CD4-positive, alpha-beta T cell (primary cell): ENCODE measurements at places on chromosomes 11 and 22. TPM values are rescaled to one million over a fixed set of nuclear protein-coding genes. Genes with fewer than 3 reads are reported as not detected.

DNA sequence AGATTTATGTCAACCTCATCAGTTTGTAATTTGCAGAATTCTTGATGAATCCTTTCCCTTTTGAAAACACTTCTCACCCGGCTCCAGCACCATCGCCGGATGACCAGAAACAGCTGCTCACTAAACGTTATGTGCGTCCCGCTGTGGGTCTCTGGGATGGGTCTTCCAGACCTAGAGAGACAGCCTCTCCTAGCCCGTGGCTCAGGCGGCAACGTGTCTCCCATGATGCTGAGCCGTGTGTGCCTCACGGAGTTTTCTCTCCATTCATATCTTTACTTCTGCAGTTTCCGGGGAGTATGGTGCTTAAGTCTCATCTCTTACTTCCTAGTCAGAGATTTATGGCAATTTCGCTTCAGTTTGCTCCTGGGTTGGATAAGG lies 25.0 kb upstream of the ACR start:
- H3K27ac ChIP-seq: no peak overlapping the region
- no peak overlapping the region for H3K4me3 ChIP-seq
- H3K36me3 ChIP-seq: no peaks in the 10 kb centered on the region
- no peaks in the 10 kb centered on the region for H3K27me3 ChIP-seq
- DNase-seq: no peak

GRCh38 chr11:772429-773390 lies 4.6 kb downstream of the GATD1 start:
- peak; percentile 24 for DNase-seq
- peaks cover 32% of the 10 kb centered on the region for H3K36me3 ChIP-seq
- H3K4me1 ChIP-seq: peaks cover 27% of the 10 kb centered on the region
- H3K4me3 ChIP-seq: no peak overlapping the region
- no peaks in the 10 kb centered on the region for H3K27me3 ChIP-seq
- H3K27ac ChIP-seq: no peak overlapping the region

- H3K27me3 ChIP-seq: no peaks in the 10 kb centered on the region
- H3K36me3 ChIP-seq: no peaks in the 10 kb centered on the region
- H3K4me1 ChIP-seq: peaks cover 7% of the 10 kb centered on the region
- DNase-seq: no peak
- H3K27ac ChIP-seq: no peak overlapping the region
Measured at GRCh38 chr11:60771146-60771545, 14.0 kb upstream of the MS4A10 start.

DNA sequence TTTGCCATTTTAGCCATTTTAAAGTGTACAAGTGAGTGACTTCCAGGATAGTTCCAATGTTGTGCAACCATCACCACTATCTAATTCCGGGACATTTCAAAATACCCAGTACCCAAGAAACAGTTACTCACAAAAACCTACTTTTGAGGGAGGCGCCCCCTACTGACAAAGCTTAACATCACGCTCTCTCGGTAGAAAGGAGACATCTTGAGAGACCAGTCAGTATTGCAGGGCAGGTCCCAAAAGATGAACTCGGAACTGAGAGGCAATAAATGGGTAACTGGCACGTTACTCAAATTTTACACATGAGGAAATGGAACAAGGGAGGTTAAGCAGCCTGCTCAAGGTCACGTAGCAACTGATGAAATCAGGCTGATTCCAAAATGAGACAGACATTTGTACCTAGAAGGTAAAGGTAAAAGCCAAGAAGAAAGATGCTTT lies 50.0 kb upstream of the POU2AF1 start:
- H3K36me3 ChIP-seq: no peaks in the 10 kb centered on the region
- no peak overlapping the region for H3K27ac ChIP-seq
- no peak overlapping the region for H3K4me3 ChIP-seq
- H3K27me3 ChIP-seq: no peaks in the 10 kb centered on the region

- no peaks in the 10 kb centered on the region for H3K36me3 ChIP-seq
- peaks cover 36% of the 10 kb centered on the region for H3K27me3 ChIP-seq
- no peak overlapping the region for H3K27ac ChIP-seq
- H3K4me1 ChIP-seq: peaks cover 6% of the 10 kb centered on the region
Measured at GRCh38 chr11:35524780-35525179, 636 bp downstream of the PAMR1 start.

DNA sequence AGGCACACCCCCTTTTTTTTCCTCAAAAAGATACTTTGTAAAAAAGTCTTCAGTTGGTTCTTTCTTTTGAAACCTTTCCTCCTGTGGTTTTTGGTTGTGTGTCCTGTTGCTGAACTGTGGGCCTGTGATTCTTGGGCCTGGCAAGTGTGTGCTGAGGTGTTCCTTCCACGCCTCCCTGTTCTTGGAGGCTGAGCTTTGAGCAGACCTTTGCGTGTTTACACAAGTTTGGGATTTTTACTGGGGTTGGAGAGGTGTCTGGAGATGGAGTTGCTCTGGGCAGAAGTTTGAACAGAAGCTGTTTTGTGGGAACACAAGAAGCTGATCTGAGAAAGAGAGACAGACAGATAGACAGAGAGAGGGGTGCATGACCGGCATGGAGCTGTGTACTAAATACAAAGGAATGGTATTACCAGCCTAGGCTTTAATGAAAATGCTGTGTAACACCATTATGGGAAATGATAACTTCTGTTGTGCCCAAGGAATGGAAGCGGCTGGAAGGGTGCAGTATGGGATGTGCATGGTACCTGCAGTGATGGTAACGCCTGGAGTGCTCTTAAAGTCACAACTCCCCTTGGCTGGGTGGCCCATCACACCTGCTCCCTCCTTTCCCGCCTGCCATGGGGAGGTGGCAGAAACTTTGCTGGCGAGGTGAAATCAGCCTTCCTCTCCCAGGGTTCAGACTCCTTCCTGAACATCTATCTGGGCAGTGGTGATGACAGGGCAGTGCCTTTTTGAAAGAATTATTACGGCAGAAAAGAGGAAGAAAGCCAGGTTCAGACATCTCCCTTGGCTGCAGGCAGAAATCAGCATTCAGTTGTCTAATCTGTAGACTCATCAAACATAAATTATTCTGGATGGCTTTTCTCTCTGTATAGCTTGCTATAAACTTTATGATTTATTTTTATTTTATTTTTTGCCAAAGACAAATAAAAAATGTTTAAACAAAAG lies 70.4 kb downstream of the LDLRAD3 start:
- H3K36me3 ChIP-seq: no peaks in the 10 kb centered on the region
- no peaks in the 10 kb centered on the region for H3K27me3 ChIP-seq
- no peaks in the 10 kb centered on the region for H3K4me1 ChIP-seq
- H3K27ac ChIP-seq: no peak overlapping the region

DNA sequence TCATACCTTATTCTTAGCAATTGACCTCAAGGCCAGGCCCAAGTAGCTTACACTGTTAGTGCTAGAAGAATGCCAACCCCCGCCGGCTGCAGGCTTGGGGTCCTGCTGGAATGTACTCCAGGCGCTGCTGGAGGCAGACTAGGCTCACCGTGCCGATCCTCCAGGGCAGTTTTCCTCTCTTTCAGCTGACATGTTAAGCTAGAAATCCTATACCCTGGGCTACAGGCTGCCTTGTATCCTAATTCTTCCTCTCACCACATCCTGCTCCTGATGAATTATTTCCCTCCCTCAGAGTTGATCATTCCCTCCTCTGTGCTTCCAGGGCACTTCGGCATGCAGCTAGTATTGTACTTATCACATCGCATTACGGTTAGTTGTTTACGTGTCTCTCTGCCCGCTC lies 3.4 kb downstream of the SPTBN2 start:
- H3K36me3 ChIP-seq: no peaks in the 10 kb centered on the region
- H3K27me3 ChIP-seq: peaks cover 55% of the 10 kb centered on the region
- no peak overlapping the region for H3K4me3 ChIP-seq
- H3K4me1 ChIP-seq: peaks cover 16% of the 10 kb centered on the region

- peaks cover 21% of the 10 kb centered on the region for H3K4me1 ChIP-seq
- DNase-seq: no peak
- no peak overlapping the region for H3K27ac ChIP-seq
- no peaks in the 10 kb centered on the region for H3K36me3 ChIP-seq
- peaks cover 43% of the 10 kb centered on the region for H3K27me3 ChIP-seq
Measured at GRCh38 chr22:44331881-44332714, 19.3 kb upstream of the SHISAL1 start.

GRCh38 chr11:96062134-96062533 lies 138.2 kb upstream of the MTMR2 start:
- peaks cover 2% of the 10 kb centered on the region for H3K36me3 ChIP-seq
- no peak overlapping the region for H3K4me3 ChIP-seq
- peak; percentile 46 for DNase-seq
- no peaks in the 10 kb centered on the region for H3K27me3 ChIP-seq
- no peak overlapping the region for H3K27ac ChIP-seq

DNA sequence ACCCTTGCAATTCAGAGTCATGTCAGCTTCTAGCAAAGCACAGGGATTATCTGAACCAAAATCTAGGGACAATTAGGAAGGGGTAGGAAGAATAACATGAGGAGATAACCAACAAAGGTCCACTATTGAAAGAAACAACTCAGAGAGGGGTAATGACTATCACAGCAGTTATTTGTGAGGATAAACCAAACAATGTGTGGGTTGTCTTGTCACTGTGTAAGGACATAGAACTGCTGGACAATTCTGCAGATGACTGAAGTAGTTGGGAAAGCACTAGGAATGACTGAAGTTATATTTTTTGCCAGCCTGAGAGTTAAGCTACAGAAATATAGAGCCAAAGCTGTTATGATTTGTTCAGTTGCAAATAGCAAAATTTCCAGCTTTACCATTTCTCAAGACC lies 858.4 kb upstream of the CCDC90B start:
- no peak overlapping the region for H3K4me3 ChIP-seq
- no peak overlapping the region for H3K27ac ChIP-seq
- no peaks in the 10 kb centered on the region for H3K4me1 ChIP-seq
- no peaks in the 10 kb centered on the region for H3K36me3 ChIP-seq
- no peaks in the 10 kb centered on the region for H3K27me3 ChIP-seq
- no peak for DNase-seq

GRCh38 chr11:90343673-90344072 lies 120.8 kb upstream of the CHORDC1 start:
- no peaks in the 10 kb centered on the region for H3K27me3 ChIP-seq
- H3K27ac ChIP-seq: no peak overlapping the region
- H3K36me3 ChIP-seq: no peaks in the 10 kb centered on the region
- no peak for DNase-seq
- H3K4me1 ChIP-seq: no peaks in the 10 kb centered on the region
- H3K4me3 ChIP-seq: no peak overlapping the region

GRCh38 chr11:68177877-68178276 lies 35.2 kb downstream of the KMT5B start:
- peaks cover 61% of the 10 kb centered on the region for H3K36me3 ChIP-seq
- no peaks in the 10 kb centered on the region for H3K27me3 ChIP-seq
- no peak for DNase-seq
- H3K4me1 ChIP-seq: no peaks in the 10 kb centered on the region
- H3K4me3 ChIP-seq: no peak overlapping the region

- H3K36me3 ChIP-seq: no peaks in the 10 kb centered on the region
- no peaks in the 10 kb centered on the region for H3K27me3 ChIP-seq
- H3K4me1 ChIP-seq: no peaks in the 10 kb centered on the region
- no peak overlapping the region for H3K4me3 ChIP-seq
- no peak overlapping the region for H3K27ac ChIP-seq
- DNase-seq: no peak
Measured at GRCh38 chr22:45544588-45545170, 42.0 kb downstream of the FBLN1 start.

TMPRSS4 gene
- not detected for total RNA-seq

A4GALT gene
- not detected for total RNA-seq

LRRC10B gene
- not detected for total RNA-seq

CALCA gene
- total RNA-seq: not detected

KIRREL3 gene
- not detected for total RNA-seq

KBTBD3 gene
- total RNA-seq: 8.1 TPM

CBLIF gene
- total RNA-seq: not detected

SUSD2 gene
- total RNA-seq: 0.80 TPM

RPLP2 gene
- total RNA-seq: 5,390 TPM

RAB39A gene
- not detected for total RNA-seq
